ENCODE measurements at places on chromosomes 6 and 20.

DNA sequence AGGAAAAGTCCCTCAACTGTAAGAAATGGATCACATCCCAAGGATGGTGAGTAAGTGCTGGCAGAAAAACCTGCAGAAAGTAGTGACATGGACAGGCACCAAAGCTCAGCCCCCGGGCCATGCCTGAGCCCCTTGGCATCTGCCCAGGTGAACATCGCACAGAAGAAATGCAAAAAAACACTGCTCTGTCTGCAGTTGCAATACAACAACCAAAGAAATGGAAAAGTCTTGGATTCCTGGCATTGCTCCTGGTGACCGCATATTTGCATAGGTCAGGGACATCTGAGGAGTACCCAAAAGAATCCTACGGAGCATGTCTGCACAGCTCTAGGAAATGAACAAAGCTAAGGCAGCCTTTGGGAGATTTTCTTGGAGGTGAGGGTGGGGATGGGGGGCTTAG, 63.1 kb upstream of the PTPRT start:
- no peak for DNase-seq

DNA sequence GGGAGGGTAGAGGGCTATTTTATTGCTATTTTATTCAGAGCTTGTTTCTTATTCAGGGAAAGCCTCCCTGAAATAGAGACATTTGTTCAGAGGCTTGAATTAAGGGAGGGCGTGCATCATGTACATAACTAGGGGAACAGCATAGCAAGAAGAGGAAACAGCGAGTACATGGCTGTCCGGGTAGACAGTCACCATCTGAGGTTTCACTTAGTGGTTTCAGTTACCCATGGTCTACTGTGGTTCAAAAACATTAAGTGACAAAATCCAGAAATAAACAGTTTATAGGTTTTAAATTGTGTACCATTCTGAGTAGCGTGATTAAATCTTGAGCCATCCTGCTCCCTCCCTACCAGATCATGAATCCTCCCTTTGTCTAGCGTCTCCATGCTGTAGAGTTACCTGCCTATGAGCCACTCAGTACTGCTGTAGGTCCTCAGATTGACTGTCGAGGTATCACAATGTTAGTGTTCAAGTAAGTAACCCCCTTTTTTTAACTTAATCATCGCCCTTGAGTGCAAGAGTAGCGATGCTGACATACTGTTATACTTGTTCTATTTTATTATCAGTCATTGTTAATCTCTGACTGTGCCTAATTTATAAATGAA, 791.5 kb downstream of the TFAP2A start:
- DNase-seq = no peak

- DNase-seq = no peak
Measured at GRCh38 chr6:166778776-166779175, 151.7 kb upstream of the RPS6KA2 start.

- DNase-seq = peak; percentile 96
Measured at GRCh38 chr6:158869826-158870648, 50.9 kb upstream of the EZR start.

DNA sequence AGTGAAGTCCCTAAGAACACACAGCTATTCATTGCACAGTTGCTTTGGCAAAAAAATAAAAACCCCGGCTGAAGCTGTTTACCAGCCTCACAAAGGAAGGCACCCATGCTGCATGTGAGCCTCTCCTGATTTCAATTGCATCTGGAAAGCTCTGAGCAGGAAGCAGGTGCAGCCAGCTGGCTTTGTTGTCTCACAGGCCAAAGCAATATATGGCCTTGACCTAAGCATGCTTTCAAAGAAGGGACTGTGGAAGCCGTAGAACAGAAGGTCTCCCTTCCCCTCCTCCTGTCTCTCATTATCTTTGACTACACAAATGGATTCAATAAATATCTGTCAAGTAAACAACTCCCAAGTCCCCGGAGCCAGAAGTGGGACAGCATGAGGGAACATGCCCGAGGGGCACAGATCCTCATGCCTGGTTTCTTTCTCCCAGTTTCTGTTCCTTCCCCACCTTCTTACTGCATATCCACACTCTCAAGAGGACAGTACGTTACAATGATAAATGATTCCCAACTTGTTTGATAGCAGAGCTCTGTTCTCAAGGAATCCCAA, 57.2 kb upstream of the PCSK2 start:
- DNase-seq = no peak

DNA sequence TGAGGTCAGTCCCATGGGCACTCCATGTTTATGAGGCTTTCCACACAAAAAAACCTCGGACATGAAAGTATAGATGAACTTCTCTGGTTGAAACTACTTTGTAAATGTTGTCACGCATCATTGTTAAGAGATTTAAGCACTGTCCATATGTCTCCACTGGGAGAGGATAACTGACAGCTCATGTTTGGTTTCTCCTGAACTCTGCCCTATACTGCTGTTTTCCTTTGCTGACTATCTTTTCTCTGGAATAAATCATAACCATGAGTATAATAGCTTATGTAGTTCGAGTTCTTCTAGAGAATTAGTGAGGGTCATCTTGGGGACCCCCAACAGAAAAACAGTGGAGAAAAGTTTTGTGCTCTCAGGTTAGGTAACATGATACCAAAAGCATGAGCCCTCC, 14.3 kb downstream of the THEMIS start:
- DNase-seq = no peak

- no peak for DNase-seq
Measured at GRCh38 chr6:167115054-167115453, 7.8 kb upstream of the CCR6 start.

GRCh38 chr6:133609415-133610226, 279.3 kb upstream of the TCF21 start:
- DNase-seq = peak; percentile 96

- DNase-seq = no peak
Measured at GRCh38 chr6:16057446-16057845, 71.4 kb upstream of the MYLIP start.

DNA sequence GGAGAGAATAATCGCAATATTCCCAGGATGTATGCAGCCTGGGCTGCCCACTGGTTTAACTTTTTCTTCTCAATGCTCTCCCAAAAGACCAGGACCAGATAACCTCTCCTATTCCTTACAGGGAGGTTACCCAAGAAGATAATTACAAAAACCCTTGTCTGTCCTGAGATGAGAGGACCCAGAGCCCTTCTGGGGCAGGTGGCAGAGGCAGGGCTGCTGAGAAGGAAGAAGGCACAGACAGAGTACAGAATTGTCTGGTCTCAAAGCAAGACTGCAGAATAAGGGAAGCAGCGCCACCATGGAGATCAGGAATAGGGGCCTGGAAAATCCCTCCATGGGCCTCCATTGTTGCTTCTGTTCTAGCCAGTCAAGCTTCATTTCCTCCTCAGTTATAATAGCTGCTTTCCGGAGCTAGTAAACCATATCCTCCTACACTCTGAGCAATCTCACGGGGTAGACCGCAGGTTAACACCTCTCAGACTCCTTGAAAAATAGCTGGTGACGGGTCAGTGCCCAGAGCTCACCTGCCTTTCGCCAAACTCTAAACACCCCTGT, 463 bp upstream of the HLA-DMB start:
- DNase-seq = no peak

DNA sequence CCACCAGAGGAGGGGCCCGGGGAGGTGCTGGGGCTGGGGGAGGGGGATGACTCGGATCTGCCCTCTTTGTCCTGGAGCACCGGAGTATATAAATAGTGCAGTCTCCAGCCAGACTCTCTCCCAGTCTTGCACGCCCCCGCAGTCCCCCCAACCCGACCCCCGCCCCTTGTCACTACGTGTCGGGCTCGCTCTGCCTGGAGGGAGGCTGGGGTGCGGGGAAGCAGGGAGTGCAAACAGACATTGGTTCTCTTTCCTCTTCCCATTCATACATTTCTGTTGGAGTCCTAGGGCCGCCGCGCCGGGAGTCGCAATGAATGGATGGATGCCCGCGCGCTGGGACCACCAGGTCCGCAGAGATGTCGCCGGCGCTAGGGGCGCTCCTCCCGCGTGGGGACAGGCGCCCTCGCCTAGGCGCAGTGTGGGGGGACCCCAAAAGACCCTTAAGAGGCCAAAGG, 179.3 kb downstream of the TBXT start:
- no peak for DNase-seq

- DNase-seq = peak; percentile 69
Measured at GRCh38 chr6:113855500-113856374, 1.4 kb upstream of the MARCKS start.

DNA sequence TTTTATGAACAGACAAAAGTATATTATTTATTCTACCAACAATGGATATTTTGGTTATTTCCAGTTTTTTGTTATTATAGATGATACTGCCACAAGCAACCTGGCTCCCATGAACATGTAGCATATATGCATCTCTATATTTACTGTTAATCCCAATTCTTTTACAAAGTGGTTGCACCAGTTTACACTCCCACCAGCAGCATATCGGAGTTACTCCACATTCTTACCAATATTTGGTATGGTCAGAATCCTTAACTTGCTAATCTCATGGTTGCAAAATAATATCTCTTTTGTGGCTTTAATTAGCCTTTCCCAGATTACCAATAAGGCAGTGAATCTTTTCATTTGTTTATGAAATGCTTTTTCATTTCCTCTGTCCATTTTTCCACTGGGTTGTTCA, 137.6 kb upstream of the CDYL start:
- DNase-seq = no peak

- no peak for DNase-seq
Measured at GRCh38 chr6:144944106-144944505, 659.0 kb downstream of the UTRN start.

DNA sequence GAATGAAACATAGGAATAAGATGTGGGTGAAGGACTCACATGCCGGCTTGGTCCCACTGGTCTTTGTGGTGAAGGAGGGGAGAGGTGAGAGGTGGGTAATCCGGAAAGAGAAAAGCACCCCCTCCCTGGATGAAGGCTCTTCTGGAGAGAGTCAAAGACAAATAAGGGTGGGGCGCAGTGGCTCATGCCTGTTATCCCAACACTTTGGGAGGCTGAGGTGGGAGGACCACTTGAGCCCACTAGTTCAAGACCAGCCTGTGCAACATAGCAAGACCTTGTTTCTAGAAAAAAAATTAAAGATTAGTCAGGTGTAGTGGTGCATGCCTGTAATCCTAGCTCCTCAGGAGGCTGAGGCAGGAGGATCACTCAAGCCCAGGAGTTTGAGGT, 3.1 kb downstream of the LTB start:
- DNase-seq = no peak

- no peak for DNase-seq
Measured at GRCh38 chr6:109079981-109080380, 14.7 kb downstream of the SESN1 start.

DNA sequence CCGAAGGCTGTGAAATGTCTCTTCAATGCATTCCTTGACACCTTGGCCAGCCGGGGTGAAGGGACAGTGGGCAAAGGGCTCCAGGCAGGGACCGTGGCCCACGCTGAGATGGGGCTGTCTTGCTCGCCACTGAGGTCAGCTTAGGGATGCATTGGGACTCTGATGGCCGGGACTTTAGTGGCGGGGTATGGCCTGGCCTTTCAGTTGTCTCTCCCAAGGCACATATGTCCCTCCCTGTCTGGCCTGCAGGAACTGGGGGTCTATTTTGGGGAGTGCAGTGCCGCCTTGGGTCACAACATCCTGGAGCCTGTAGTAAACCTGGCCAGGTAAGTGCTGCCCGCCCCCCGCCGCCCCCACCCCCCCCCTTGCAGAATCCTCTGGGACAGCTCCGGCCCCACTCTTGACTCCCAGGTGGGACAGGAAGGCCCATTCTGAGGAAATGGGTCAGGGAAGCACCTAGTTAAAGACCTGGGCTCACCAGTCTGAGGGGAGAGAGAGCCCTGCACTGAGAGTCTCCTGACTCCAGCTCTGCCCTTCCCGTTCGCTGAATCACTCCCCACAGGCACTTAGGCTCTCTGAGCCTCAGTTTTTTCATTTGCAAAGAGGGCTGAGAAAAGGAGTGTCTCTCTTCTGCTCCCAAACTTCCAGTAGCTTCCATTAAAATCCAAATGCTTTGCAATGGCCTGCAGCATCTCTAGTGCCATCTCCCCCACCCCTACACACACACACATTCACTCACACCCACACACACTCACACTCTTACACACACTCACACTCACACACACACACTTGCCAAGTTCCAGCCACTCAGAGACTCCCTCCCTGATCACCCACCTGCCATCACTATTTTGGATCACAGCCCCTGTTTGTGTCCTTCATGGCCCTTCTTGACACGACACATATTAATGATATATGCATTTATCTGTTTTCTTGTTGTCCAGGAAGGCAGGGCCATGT, 33.1 kb downstream of the RAB44 start:
- no peak for DNase-seq

DNA sequence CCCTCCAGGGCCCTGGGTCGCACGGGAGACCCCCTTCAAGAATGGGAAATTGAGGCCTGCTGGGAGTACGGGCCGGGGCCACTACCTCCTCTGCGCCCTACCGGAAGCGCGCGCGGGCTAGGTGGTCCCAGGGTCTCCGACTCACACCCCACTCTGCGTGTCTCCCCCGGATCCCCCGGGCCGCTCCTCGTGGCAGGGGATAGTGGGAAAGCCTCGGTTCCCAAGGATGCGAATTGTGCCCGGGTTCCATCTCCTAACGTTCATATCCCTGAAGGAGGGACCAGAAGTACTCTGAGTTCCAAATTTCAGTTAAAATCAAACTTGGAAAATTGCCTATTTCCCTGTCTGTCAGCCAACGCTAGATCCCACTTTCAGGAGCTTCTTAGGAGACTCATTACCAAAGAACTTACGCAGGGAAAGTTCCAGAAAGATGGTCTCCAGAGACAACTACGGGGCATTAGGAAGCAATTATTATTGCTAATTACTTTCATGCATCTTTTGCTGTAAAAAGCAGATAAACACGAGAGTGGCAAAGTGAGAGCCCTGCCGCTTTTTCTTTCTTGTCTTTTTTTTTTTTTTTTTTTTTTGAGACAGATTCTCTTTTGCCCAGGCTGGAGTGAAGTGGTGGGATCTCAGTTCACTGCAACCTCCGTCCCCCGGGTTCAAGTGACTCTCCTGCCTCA, 858 bp downstream of the FAM83D start:
- peak; percentile 49 for DNase-seq

DNA sequence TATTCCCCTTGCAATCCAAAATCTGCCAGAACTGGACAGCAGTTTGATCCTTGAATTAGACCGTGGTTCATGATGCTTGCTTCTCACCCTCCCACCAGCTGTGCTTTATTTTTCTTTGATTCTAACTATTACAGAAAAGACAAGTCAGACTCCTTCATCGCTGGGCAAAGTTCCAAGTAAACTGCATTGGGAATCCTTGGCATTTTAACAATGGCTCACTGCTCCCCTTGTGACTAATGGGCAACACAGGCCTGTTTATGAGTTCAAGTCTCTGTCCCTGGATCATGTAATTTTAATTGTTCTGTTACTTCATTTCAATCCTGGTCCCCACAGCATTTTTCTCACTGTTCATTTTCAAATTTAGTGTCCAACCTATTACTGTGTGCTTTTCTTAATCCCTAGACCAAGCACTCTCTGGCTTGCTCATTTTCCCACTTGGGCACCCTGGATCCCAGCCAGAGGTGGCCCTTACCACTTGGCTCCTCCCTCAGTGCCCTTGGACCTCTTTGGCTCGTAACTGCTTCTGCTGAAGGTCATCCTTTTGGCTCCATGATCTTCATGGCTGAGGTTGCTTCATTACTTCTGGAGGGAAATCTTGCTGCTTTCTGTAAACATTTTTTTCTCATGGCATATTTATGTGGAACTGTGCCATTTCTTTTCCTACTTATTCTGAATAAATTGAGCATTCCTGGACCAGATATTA, 32.8 kb downstream of the PSMB9 start:
- peak; percentile 95 for DNase-seq

GRCh38 chr6:145071836-145072235, 663.5 kb downstream of the EPM2A start:
- DNase-seq = peak; percentile 92

- peak; percentile 30 for DNase-seq
Measured at GRCh38 chr6:37878150-37878710, 58.7 kb downstream of the ZFAND3 start.

GRCh38 chr6:128520436-128521281, at the start of gene PTPRK:
Gene PTPRK (minus strand): TSS chr6:128520599. CDS start chr6:128520358, 241 bp downstream.
- DNase-seq = peak; percentile 92

GRCh38 chr6:92708270-92708669, 711.1 kb downstream of the EPHA7 start:
- no peak for DNase-seq

Data from EH (cell line).